Trophoblast cell (in vitro differentiated cells and primary cell): ENCODE measurements at places on chromosomes 7 and 10.

- no peak for DNase-seq
Observed at GRCh38 chr10:126081841-126082466, 185.6 kb downstream of the FANK1 start.

- DNase-seq: no peak
Observed at GRCh38 chr10:131073469-131074035, 238.0 kb downstream of the TCERG1L start.

DNA sequence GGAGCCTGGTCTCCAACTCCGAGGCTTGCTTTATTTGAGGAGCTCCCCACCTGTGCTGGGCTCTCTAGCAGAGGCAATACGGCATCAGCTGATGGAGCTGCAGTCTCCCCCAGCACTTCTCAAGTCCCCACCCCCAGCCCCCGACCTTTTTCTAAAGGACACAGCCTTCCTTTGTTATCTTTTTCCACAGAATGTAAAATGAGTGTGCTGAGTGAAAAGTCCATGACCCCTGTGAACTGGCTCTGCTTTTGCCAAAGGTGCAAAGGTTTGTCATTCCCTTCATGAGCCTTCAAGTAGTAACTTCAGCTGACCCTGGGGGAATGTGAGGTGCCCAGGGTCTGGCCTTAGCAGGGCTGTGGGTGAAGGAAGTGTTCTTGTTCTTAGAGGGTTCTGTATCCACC, 25.5 kb downstream of the LRRC4 start:
- DNase-seq: no peak

- no peak for DNase-seq
Observed at GRCh38 chr10:33341637-33342036, 7.2 kb upstream of the NRP1 start.

GRCh38 chr7:67392596-67393438, 396.2 kb downstream of the TYW1 start:
- DNase-seq: no peak

DNA sequence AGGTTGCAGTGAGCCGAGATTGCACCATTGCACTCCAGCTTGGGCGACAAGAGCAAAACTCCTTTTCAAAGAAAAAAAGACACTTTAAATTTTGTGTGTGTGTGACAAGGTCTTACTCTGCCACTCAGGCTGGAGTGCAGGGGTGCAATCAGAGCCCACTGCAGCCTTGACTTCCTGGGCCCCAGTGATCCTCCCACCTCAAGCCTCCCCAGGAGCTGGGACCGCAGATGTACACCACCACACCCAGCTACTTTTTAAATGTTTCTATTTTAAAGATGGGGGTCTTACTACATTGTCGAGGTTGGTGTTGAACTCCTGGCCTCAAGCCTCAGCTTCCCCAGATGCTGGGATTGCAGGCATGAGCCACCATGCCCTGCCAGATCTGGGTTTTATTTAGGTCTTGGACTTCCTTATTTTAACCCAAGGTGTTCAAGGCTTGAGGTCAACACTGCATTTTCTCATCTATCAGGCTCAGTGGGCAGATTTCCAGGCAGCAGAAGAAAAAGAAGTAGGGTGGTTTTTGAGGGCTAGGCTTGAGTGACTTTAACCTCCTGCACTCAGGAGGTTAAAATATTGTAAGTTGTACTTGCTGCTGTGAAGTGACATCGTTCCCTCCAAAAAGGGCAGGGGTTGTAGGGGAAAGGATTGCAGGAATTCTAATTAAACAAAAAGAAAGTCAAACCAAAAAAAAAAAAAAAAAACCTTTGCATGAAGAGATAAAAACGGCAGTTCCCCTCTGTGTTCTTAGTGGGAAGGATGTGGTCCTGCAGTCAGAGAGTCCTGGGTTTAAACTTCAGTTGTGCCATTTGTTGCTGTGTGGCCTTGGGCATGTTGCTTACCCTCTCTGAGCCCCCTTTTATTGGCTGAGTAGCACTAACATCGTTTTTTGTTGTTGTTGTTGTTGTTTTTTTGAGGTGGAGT, 71.5 kb downstream of the CARD11 start:
- no peak for DNase-seq

DNA sequence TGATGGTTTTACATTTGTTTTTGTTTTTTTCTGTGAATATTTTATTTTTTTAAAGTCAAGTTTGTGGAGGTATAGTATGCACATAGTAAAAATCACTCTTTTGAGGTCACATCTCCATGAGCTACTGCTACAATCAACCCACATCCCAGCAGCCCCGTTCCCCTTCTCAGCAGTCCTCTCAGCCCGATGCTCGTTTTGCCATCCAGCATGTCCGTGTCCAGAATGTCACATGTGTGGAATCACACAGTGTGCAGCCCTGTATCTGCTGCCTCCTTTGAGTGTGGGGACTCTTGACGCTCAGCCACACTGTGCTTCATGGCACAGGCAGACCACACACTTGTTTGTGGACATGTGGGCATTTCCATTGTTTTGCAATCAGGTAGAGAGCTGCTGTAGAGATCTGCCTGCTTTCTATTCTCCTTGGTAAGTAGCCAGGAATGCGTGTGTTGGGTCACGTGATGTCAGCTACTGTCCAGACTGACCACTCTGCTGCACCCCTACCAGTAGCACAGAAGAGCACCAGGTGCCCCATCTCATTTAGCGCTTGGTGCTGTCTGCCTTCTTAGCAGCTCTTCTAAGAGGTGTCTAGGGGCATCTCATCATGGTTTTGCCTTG, 71.6 kb upstream of the CAMK2B start:
- DNase-seq: peak; percentile 26

GRCh38 chr7:135975166-135975565, 2.0 kb downstream of the MTPN start:
- DNase-seq: no peak

- DNase-seq: peak; percentile 51
Observed at GRCh38 chr7:522071-522950, 2.7 kb upstream of the PDGFA start.

GRCh38 chr10:83127942-83128575, 1011.2 kb upstream of the GHITM start:
- DNase-seq: no peak

GRCh38 chr10:130024779-130025325, 60.8 kb upstream of the EBF3 start:
- no peak for DNase-seq

DNA sequence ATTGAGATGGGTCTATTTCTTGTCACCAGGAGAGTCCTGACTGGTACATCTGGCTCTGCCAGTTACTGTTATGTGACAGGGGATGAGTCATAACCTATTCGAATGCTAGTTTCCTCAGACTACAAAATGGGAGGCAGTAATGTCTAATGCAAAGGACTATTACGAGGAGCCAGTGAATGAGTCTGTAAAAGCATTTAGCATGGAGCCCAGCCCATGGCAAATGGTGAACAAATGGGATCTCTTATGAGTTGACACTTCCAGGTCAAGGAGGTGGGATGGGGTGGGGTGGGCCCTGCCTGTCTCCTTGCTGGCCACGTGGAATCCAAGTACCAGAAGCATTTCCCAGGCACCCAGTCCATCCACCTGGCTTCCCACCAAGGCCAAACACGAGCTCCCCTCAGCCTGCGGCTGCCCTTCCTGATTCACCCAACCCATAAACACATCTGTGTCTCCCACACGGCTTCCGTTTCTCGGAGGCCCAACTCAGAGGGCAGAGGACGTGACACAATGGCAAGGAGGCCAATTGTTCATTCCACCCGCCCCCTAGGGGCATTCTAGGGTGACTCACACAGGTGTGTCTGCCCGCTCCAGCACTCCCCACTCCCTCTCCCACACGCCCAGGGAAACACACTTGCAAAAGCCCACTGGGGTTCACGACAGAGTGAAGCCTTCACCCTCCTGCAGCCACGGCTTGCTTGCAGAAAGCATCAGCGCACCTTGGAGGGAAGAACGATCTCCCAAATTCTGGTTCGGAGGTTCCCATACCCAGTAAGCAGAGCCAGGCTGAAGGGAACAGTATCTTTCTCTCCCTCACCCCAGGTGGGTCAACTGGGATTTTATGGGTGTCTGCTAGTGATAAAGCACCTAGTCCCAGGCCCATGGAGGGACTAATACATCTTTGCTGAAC, 109.8 kb downstream of the SH3PXD2A start:
- peak; percentile 94 for DNase-seq

DNA sequence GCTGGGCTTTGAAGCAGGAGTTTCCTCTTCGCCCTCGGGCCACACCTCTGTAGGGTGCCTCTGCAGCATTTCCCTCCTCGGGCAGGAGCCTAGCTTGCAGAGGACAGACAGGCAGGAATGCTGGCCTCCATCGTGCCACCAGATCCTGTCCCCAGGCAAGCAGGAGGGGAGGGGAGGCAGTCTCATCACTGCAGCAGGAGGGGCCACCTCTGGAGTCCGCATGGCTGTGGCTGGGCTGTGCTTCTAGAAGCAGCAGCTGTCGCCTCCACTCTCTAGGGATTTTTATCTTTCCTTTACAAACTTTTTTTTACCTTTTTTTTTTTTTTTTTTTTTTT, 181.4 kb downstream of the CUX1 start:
- DNase-seq: peak; percentile 61

DNA sequence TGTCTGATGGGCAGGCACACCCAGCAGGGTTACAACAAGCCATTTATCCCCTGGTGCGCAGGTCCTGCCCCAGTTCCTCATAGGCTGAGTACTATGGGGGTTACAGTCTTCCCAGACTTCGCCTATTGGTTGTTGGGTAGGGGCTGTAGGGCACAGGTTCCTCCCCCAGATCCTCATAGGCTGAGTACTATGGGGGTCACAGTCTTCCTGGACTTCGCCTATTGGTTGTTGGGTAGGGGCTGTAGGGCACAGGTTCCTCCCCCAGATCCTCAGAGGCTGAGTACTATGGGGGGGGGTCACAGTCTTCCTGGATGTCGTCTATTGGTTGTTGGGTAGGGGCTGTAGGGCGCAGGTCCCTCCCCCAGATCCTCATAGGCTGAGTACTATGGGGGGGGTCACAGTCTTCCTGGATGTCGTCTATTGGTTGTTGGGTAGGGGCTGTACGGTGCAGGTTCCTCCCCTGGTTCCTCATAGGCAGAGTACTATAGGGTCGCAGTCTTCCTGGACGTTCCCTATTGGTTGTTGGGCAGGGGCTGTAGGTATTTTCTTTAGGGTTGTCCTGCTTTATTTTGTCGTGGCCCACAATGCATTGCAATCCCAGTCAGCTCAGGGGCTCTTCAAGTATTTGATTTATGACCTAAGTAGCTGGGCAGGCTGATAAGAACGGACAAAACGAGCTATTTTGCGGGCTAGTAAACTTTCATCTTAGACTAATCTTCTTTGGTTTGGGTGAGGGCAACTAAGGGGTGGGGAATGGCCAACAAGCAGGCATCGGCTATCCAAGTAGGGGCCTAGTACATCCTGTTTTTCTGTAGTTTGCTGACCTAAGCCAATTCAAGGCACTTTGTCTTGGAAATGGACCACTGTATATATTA, 3.4 kb downstream of the LRRC27 start:
- no peak for DNase-seq

- DNase-seq: peak; percentile 90
Observed at GRCh38 chr10:8594711-8595110, 540.2 kb downstream of the GATA3 start.

DNA sequence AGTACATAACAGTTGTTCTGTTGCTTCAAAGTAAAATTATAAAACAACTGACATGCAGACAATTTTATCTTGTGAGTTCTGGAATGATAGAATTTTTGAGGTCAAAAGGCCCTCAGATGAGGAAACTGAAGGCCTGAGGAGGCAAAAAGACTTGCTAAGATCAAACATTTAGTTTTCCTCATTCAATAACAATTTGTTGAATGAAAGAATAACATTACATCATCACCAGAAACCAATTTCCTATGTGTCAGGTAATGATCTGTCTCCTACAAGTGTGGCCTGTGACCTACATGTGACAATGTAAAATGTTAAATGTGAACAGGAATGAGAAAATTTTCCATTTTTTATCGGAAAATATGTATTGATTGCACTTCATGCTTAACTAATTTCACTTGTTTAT, 16.6 kb upstream of the ASB4 start:
- no peak for DNase-seq

- DNase-seq: no peak
Observed at GRCh38 chr10:113705344-113705652, 25.6 kb downstream of the CASP7 start.

DNA sequence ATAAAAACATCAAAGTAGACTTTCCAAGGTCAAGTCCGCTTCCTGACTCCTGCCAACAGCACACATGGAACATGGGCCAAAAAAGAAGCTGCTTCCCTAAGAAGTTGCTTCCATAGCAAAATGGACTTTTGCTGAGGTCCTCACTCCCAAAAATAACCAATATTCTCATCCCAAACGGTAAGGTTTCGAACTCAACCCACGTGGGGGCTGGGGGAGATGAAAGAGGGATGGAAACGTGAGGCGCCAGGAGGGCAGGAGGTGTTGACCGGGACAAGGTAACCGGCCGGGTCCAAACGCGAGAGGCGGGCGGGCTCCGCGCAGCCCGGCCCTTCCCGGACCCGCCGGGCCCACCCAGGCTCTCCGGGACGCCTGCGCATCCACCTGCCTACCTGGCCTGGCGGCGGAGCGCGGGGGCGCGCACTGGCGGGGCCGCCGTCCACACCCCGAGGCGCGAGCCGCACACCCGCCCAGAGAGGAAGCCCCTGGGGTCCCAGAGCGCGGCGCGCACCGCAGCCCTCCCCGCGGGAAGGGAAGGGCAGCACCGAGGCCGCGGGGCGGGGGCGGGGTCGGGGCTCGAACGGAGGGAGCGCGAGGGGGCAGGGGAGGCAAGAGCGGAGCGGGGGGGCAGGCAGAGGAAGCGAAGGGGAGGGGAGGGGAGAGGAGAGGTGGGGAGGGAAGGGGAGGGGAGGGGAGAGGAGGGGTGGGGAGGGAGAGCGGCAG, 742 bp downstream of the LMBR1 start:
- DNase-seq: peak; percentile 27

- DNase-seq: no peak
Observed at GRCh38 chr7:44143646-44144250, 2.6 kb upstream of the MYL7 start.

GRCh38 chr7:3805151-3805550, 504.1 kb downstream of the SDK1 start:
- DNase-seq: no peak

- no peak for DNase-seq
Observed at GRCh38 chr7:2037808-2038522, 194.8 kb downstream of the MAD1L1 start.

- no peak for DNase-seq
Observed at GRCh38 chr10:62057850-62058249, 156.4 kb downstream of the ARID5B start.

GRCh38 chr10:49381111-49381900, 14.6 kb downstream of the DRGX start:
- DNase-seq: no peak

DNA sequence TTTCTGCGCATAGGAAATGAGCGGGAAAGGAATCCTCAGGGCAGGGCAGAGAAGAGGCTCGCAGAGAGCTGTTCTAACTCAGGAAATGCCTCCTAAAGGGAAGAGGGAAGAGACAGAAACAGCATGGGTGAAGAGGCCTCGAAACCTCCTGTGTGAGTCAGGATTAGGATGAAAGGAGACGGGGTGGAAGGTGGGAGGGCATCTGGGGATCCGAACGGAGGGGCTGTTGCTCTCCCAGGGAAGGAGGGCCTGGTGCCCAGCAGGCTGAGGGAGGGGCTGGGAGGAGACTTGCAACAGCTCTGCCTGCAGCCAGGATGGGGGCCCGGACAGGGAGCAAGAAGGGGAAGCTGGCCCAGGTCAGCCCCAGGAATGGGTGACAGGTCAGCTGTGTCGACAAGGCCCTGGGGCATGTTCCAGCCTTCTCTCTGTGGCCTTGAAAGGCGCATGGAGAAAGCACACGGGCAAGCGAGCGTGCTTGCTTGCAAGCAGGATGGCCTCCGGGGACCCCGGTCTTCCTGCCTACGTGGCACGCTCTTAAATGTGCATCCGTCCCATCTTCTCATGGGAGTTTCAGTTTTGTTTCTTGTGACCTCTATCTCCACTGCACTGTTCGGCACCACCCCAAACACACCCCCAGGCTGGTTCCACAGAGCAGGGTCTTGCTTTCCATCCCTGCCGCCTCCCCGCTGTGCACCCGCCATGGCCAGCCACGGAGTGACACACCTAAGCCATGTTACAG, 63.5 kb downstream of the HIPK2 start:
- peak; percentile 59 for DNase-seq
